ENCODE measurements at places on chromosomes 7 and 10. TPM values are rescaled to one million over a fixed set of nuclear protein-coding genes. Genes with fewer than 3 reads are reported as not detected.
A peak's percentile ranks its signal among the peaks of the same experiment; 100 is the strongest.

The AKR1C4 gene
- not detected for total RNA-seq

The EPHB6 gene
- total RNA-seq = 13.6 TPM

The NEUROD6 gene
- not detected for total RNA-seq

The OAT gene
- total RNA-seq = 29.5 TPM

The TMEM209 gene
- 46.1 TPM for total RNA-seq

The GARIN1A gene
- total RNA-seq = 2.6 TPM

The TWIST1 gene
- total RNA-seq = 0.48 TPM

The NKX6-2 gene
- total RNA-seq = not detected

DNA sequence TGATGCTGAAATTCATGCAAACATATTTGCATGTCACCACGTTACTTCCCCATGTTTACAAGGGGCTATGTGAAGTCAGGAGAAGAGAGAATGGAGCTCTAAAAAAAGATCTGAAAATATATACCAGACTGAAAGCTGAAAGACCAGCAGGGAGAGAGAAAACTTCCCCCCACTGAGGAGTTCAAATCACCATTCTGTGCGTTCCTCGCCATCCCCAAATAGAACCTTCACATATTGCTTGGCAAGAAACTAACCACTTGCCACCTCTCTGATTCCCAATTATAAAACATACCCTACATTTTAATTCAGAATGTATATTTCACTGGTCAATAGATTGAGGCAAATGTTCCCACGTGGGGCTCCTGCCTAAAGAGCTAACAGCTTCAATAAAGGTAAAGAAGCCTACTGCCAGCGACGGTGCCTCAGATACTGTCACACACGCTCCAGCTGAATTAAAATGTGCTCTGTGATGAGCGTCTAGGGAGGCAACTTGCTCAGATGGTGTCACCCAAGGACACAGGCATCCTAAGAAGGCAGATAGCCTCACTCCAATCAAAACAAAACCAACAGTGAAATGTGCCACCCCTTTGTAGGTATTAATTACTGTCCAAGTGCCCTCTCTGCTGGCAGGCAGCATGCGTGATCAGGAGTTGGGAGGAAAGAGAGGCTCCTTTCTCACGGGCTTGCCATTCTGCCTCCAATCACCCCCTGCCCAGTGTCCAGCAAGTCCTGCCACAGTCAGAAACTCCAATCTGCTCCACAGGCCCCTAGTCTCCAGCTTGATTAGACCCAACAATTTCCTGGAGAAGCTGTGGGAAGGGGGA lies 298.2 kb downstream of the GRID1 start:
- H3K36me3 ChIP-seq = no peaks in the 10 kb centered on the region
- DNase-seq = no peak
- no peaks in the 10 kb centered on the region for H3K4me1 ChIP-seq
- H3K27ac ChIP-seq = no peak overlapping the region
- H3K27me3 ChIP-seq = peaks cover 15% of the 10 kb centered on the region

DNA sequence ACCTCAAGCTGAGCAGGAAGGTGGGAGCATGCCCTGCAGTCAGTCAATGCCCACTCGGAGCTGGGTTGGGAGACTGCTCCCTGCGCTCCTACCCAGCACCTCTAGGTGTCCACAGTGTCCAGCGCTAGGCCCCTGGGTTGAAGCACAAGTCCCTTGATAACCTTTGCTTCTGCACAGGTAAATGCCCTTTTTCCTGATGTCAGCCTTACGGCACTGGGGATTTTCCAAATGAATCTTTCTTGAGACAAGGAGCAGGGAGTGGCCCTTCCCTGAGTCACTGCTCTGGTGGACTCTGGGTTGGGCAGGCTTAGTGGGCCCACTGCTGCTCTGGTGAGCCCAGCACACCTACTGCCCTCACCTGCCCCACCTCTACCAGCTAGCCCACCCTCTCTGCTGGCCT lies 61.9 kb upstream of the OPN4 start:
- DNase-seq = no peak
- H3K4me1 ChIP-seq = no peaks in the 10 kb centered on the region
- H3K4me3 ChIP-seq = no peak overlapping the region

- no peak for DNase-seq
- H3K4me1 ChIP-seq = peaks cover 9% of the 10 kb centered on the region
- H3K4me3 ChIP-seq = no peak overlapping the region
- H3K36me3 ChIP-seq = peaks cover 8% of the 10 kb centered on the region
- H3K27me3 ChIP-seq = no peaks in the 10 kb centered on the region
Measured at GRCh38 chr7:333393-333764, 43.4 kb downstream of the FOXL3 start.

- no peaks in the 10 kb centered on the region for H3K27me3 ChIP-seq
- peaks cover 1% of the 10 kb centered on the region for H3K36me3 ChIP-seq
- no peak overlapping the region for H3K4me3 ChIP-seq
- DNase-seq = no peak
Measured at GRCh38 chr10:59523851-59524250, 161.5 kb upstream of the FAM13C start.

DNA sequence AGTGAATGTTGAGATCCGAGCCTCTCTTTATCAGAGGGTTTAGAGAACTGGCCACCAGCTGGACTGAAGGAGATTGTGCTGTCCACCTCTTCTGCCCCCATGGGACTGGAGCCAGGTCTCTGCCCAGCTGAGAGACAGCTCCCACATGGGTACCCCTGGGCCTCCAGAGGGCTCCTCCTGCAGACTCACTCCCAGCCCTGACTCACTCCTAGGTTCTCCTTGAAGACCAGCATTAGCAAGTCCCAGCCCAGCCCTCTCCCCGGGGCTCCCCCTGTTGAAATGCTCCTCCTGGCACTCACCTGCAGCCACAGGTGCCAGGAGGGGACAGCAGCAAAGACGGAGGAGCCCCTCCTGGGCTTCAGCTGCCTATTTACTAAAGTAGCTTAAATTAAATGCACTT lies 126.9 kb downstream of the CXCL12 start:
- DNase-seq = no peak
- H3K4me3 ChIP-seq = no peak overlapping the region
- no peaks in the 10 kb centered on the region for H3K27me3 ChIP-seq
- no peak overlapping the region for H3K27ac ChIP-seq

GRCh38 chr7:140696024-140696679 lies 356 bp upstream of the NDUFB2 start:
- peak; percentile 94 for DNase-seq
- peak overlapping the region; percentile 87 for H3K4me3 ChIP-seq
- H3K27me3 ChIP-seq = no peaks in the 10 kb centered on the region
- H3K27ac ChIP-seq = peak overlapping the region; percentile 83
- peaks cover 47% of the 10 kb centered on the region for H3K4me1 ChIP-seq

GRCh38 chr7:134942690-134943466 lies 43.4 kb upstream of the AGBL3 start:
- no peak for DNase-seq
- no peak overlapping the region for H3K4me3 ChIP-seq
- H3K27ac ChIP-seq = peak overlapping the region; percentile 35
- H3K4me1 ChIP-seq = peaks cover 17% of the 10 kb centered on the region

- no peak for DNase-seq
- no peak overlapping the region for H3K27ac ChIP-seq
- no peak overlapping the region for H3K4me3 ChIP-seq
- no peaks in the 10 kb centered on the region for H3K36me3 ChIP-seq
- no peaks in the 10 kb centered on the region for H3K4me1 ChIP-seq
Measured at GRCh38 chr7:24419077-24419476, 135.1 kb downstream of the NPY start.

DNA sequence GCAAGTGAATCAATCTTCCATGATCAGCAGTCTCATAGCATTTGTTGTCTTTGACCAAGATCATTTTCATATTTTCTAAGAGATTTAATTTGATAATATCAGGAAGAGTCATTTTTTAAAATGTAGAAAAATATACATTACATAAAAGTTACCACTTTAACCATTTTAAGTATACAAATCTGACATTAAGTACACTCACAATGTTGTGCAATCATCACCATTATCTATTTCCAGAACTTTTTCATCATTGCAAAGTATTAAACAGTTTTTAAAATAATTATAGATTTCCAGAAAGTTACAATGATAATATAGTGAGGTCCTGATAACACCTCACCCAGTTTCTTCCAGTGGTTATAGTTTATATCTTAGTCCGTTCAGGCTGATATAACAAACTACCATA lies 222.5 kb upstream of the RHOBTB1 start:
- DNase-seq = no peak
- no peaks in the 10 kb centered on the region for H3K36me3 ChIP-seq
- H3K4me3 ChIP-seq = no peak overlapping the region
- H3K27ac ChIP-seq = no peak overlapping the region

GRCh38 chr7:116138202-116138801 lies 72.0 kb upstream of the TES start:
- H3K27ac ChIP-seq = no peak overlapping the region
- H3K36me3 ChIP-seq = no peaks in the 10 kb centered on the region
- DNase-seq = no peak

DNA sequence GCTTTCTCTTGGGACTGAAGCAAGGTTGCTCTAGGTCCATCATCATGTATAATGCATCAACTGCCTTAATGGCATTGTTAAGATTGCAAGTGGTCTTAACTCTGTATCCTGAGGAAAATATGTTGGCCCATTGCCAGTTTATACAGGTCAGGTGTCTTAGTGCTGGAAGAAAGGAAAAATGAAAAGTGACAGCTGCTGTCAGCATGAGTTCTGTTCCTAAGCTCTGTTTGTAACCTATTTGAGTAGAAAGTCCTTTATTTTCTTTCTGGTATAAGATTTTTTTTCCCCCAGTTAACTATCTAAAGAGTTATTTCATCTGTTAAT lies 127.2 kb downstream of the SRI start:
- H3K4me3 ChIP-seq = no peak overlapping the region
- no peaks in the 10 kb centered on the region for H3K4me1 ChIP-seq
- no peak for DNase-seq

DNA sequence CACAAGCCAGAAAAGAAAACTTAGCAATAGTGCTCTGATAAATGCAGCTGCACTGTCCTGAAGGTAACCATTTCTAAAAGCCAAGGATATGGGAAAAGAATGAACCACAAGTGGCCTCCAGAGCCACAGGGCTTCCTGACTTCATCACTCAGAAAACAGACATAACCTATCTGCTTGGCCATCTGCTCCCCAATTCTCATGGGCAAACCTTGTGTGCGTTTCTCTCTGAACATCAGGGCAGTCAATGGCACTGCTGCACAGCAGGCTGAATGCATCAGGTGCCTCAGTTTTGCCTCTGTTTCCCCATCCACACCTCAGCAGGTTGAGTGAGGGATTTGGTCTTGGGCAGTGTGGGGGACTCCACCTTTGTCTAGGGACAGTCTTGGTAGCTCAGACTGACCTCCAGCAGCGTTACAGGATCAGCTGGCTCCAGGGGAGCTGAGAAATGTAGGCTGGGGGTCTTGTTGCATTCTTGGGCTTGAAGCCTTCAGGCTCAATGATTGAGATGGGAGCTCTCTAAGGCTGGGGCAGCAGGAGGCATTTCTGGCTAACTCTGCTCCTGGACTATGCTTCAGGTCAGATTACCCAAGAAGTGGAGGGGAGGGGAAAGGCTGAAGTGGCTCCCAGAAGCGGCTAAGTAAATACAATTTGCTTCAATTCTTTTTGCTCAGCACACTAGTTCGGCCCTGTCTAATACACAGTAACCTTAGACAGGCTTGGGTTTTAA lies 23.6 kb upstream of the PDLIM1 start:
- H3K4me3 ChIP-seq = no peak overlapping the region
- H3K4me1 ChIP-seq = peaks cover 11% of the 10 kb centered on the region
- no peak overlapping the region for H3K27ac ChIP-seq
- no peaks in the 10 kb centered on the region for H3K36me3 ChIP-seq
- H3K27me3 ChIP-seq = peaks cover 10% of the 10 kb centered on the region

GRCh38 chr10:80506189-80506575 lies 31.5 kb upstream of the SH2D4B start:
- H3K36me3 ChIP-seq = peaks cover 9% of the 10 kb centered on the region
- H3K27me3 ChIP-seq = no peaks in the 10 kb centered on the region
- no peak overlapping the region for H3K27ac ChIP-seq
- peaks cover 67% of the 10 kb centered on the region for H3K4me1 ChIP-seq
- no peak overlapping the region for H3K4me3 ChIP-seq

- no peak for DNase-seq
- no peaks in the 10 kb centered on the region for H3K36me3 ChIP-seq
- H3K4me1 ChIP-seq = peaks cover 7% of the 10 kb centered on the region
- no peaks in the 10 kb centered on the region for H3K27me3 ChIP-seq
- H3K4me3 ChIP-seq = no peak overlapping the region
- no peak overlapping the region for H3K27ac ChIP-seq
Measured at GRCh38 chr10:43199088-43199683, 60.9 kb downstream of the CSGALNACT2 start.

- no peak for DNase-seq
- H3K36me3 ChIP-seq = no peaks in the 10 kb centered on the region
- no peaks in the 10 kb centered on the region for H3K27me3 ChIP-seq
- H3K27ac ChIP-seq = no peak overlapping the region
- H3K4me3 ChIP-seq = no peak overlapping the region
Measured at GRCh38 chr10:130254662-130255061, 118.5 kb downstream of the GLRX3 start.

GRCh38 chr7:157657741-157658740 lies 321.2 kb downstream of the DNAJB6 start:
- H3K4me3 ChIP-seq = no peak overlapping the region
- H3K27ac ChIP-seq = no peak overlapping the region
- H3K27me3 ChIP-seq = no peaks in the 10 kb centered on the region
- H3K4me1 ChIP-seq = no peaks in the 10 kb centered on the region
- DNase-seq = no peak
- no peaks in the 10 kb centered on the region for H3K36me3 ChIP-seq
